CD4-positive, alpha-beta T cell treated with Interleukin-4 for 1 hour (primary cell): ENCODE measurements at places on chromosomes 12 and 14.

DNA sequence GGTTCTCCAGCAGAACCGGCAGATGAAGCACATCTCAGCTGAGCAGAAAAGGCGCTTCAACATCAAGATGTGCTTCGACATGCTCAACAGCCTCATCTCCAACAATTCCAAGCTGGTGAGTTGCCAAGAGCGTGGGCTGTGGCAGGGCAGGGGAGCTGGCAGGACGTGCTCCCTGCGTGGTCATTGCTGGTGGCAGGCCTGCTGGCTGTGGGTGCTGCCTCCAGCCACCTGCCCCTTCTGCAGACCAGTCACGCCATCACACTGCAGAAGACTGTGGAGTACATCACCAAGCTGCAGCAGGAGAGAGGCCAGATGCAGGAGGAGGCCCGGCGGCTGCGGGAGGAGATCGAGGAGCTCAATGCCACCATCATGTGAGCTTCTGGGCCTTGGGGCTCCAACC, 35.8 kb downstream of the IL31 start:
- DNase-seq, result no peak

DNA sequence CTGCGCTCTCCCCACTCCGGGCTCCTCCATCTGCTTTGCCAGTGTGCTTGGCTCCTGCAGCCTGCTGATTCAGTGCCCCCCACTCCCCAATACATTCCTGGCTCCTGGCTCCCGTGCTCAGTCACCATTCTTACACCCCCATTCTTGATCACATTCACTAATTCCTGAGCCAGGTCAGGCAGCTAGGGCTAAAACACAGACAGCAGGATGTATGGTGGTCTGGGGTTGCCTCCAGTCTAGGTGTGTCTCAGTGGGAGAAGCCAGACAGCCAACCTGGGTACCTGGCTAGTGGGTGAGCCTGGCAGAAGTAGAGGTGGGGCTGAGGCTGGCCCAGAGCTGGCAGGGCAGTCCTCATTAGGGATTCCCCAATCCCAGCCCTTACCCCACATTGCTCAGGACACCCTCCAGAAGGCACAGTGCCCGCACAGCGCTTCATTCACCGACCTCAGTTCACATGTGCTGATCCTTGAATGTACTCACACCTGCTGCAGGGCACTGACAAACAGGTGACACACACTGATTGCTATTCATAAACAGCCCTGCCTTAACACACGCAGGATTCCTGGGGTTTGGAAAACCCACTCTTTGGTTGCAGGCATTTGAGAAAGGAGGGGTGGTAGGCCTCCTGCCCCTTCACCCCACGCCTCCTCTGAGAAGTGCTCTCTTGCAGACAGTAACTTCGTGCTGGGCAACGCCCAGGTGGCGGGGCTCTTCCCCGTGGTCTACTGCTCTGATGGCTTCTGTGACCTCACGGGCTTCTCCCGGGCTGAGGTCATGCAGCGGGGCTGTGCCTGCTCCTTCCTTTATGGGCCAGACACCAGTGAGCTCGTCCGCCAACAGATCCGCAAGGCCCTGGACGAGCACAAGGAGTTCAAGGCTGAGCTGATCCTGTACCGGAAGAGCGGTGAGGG, 1.7 kb downstream of the KCNH3 start:
- DNase-seq, result no peak

DNA sequence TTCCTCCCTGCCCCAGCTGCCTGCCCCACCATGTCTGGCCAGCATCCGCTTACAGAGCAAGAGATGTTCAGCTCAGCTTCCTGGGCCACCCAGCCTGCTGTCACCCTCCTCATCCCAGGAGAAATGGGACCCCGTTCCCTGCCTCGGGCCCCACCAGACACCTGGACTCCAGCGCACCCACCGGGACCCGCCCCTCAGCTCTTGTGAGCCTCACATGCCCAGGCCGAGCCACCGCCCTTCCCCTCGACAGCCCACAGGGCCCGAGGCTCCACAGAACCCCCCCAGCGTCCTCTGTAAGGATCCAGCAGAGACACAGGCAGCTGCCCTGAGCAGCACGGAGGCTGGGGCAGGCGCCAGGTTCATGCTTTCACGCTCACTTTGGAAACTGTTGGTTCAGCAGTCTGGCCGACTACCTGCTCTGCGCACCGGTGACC, 18.4 kb upstream of the C14orf180 start:
- DNase-seq, result no peak

DNA sequence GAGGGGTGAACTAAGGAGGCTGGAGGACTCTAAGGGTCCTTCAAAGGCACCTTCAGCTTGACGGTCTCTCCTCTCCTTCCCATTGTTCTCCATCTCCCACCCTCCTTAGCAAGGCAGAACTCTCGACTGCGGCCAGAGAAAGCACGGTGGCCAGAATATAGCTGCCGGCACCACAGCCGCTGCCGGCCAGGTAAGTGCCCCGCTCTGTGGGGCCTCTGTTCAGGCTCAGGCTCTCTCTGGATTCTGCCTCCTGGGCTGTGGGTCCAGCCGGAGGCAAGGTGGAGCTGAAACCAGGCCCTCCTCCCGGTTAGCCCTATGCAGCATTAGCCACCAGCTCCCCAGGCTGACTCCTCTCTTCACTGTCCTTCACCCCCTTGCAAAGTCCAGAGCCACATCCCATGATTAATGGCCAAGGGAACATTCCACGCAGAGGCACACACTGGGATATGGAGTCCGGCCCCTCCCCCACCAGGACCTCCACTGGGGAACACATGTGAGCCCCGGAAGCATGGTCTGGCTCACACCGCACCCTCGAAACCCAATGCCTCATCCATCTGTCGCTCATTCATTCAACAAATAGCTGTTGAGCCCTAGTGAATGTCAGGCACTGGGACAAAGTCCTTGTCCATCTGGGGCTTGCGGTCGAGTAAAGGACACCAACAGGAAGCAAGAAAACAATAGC, 25.2 kb downstream of the LTBP2 start:
- no peak for DNase-seq

- no peak for DNase-seq
Observed at GRCh38 chr14:82134411-82134810, 600.8 kb upstream of the SEL1L start.

- DNase-seq, result no peak
Observed at GRCh38 chr12:102757154-102757881, 159.7 kb downstream of the PAH start.

- DNase-seq, result no peak
Observed at GRCh38 chr14:32606301-32606700, 277.2 kb downstream of the AKAP6 start.

DNA sequence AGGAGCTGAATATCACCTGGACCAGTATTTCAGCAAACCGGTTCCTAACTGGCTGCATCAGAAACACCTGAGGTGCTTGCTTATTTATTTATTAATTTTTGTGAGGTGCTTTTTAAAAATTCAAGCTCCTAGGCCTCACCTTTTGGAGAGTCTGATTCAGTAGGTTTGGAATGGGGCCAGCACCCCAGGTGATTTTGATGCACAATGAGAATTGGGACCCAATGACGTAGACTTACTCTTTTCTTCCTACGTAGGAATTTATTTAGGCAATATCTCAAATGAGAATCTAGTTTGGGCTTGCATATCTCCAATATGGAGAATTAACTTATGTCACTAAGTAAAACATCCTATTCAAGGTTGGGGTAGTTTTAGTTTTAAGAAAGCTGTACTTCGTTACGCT, 7.3 kb downstream of the YEATS4 start:
- no peak for DNase-seq

GRCh38 chr12:103282124-103282523, 213.6 kb downstream of the C12orf42 start:
- no peak for DNase-seq

DNA sequence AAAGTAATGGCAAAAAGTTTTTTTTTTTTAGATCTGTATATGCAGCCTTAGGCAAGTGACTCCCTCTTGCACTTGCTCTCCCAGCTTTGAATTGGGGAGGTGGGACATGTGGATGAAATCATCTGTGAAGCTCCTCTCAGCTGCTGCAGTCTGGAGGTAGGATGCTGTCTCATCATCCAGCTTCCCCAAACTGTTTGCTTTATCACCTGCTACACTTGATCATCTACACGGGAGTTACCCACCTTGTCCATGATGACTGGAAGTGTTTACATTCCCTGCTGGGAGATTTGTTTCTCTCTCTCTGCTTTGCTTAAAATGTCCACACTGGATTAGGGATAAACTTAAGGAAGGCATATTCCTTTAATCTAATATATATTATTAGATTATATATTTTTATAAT, 8.5 kb upstream of the FGF23 start:
- no peak for DNase-seq

GRCh38 chr12:106098691-106099200, 40.0 kb downstream of the NUAK1 start:
- no peak for DNase-seq

DNA sequence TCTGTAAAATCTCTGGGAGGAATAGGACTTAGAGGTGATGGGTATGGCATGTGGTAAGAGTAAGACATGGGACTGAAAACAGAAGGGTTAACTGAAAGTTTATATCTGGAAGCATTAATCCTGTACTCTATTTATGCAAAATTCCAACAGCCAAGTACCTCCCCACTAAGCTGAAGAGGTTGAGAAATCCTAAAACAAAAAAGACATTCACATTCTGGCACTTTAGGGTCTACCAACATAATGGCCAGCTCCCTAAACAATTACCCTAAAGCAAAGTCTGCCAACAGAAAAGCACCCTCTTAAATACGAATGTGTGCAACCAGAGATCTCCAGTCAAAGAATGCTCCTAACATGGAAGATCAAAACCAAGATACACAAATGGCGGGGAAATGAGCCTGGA, 87.4 kb downstream of the GTF2A1 start:
- no peak for DNase-seq

DNA sequence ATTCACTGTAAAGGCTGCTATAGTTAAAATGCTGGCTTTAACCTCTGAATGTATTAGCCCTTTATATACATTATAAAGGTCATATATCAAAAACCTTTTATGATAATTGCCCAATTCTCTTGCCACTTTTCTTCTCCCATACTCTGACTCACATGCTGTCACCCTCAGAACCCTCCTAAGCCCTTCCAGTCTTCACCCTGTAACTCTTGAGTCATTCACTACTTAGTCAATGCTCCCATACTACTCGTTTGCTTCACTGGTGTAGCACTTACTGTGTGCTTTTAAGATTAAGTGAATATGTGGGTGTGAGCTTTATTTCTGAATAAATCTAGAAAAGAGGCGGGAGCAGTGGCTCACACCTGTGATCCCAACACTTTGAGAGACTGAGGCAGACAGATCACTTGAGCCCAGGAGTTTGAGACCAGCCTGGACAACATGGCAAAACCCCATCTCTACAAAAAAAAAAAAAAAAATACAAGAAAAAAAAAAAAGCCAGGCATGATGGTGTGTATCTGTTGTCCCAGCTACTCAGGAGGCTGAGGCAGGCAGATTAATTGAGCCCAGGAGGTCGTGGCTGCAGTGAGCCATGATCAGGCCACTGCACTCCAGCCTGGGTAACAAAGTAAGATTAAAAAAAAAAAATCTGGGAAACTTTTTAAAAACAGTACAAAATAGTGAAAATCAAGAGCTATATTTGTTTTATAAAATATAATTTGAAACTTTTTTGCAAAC, 37.6 kb downstream of the SPATA7 start:
- DNase-seq, result no peak

DNA sequence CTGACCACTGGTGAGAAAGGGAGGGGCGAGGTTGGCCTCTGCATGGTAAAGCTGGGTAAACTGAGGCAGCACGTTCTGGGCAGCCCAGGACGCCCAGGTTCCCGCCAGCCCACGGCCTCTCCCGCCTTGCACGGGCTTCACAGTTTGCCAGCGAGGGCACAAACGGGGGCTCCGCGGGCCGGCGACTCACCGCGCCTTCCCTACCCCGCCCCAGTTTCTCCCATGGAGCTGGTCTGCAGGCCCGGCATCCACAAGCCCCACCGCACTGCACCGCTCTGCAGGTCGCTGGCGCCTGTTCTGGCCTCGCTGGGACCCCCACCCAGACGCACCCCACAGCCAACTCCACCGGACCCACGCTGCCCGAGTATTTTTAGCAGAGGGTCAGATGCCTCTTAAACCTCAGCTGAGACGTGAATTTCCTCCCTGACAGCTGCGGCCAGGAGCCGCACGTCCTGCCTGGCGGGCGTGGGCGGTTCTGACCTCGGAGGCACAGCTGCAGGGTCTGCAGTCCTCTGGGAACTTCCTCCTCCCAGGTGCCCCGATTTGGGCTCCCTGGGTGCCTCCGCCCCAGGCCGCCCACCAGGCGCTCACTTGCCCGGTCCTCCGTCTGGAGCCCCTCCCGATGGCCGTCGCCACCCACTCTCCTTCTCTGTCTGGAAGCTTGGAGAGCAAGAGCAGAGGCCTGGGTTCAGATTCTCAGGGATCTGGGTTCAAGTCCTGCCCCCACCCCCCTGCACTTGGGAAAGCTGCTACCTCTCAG, 29.5 kb upstream of the INF2 start:
- DNase-seq, result no peak

DNA sequence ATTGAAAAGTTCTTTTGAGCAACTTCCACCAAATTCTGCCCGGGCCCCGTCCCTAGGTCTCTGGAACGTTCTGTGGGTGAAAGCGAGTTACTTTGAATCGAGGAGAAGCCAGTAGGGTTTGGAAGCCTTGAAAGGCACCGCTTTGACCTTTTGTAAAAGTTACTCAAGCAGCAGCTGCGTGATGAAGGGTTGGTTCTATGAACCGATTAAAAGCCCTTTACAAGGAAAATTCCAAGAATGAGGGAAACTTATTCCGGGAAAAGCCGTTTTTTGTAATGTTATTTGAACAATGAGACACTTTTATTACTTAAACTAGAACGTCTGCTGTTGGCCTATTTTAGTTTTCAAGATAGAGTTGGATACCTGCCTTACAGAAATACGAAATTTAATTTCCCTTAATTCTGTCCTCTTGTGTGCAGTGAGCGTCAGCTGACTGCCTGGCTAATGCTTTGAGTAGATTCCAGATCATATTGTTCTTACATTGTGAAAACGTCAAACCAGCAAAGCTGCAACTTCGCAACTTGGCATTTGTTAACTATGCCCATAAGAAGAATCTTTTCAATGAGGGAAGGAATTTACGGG, 906 bp downstream of the LARP4 start:
- DNase-seq, result no peak

- peak; percentile 52 for DNase-seq
Observed at GRCh38 chr12:104137001-104137901, 759 bp downstream of the NFYB start.

- DNase-seq, result no peak
Observed at GRCh38 chr12:6235906-6236640, 35.9 kb downstream of the CD9 start.
